ENCODE measurements at places on chromosomes 1 and 21. TPM values are rescaled to one million over a fixed set of nuclear protein-coding genes. Genes with fewer than 3 reads are reported as not detected.

CLDN19 gene
- total RNA-seq = not detected

F13B gene
- total RNA-seq = not detected

SLC35F3 gene
- 1.9 TPM for total RNA-seq

ATP5PO gene
- total RNA-seq = 151 TPM

PHACTR4 gene
- 11.2 TPM for total RNA-seq

ILDR2 gene
- 0.14 TPM for total RNA-seq

OR2T35 gene
- not detected for total RNA-seq

LCK gene
- not detected for total RNA-seq

SAMD11 gene
- total RNA-seq = 1.1 TPM

IL22RA1 gene
- under 0.01 TPM for total RNA-seq

SEMA6C gene
- 1.8 TPM for total RNA-seq

PCBP3 gene
- total RNA-seq = 0.86 TPM

OR6K3 gene
- not detected for total RNA-seq

SLC6A9 gene
- total RNA-seq = 70.0 TPM

BEST4 gene
- total RNA-seq = 0.22 TPM

APCS gene
- total RNA-seq = not detected

TMIGD3 gene
- total RNA-seq = 0.14 TPM

CELA3B gene
- not detected for total RNA-seq

CASQ2 gene
- total RNA-seq = not detected

RIPK4 gene
- total RNA-seq = not detected

REN gene
- 0.29 TPM for total RNA-seq

SYPL2 gene
- total RNA-seq = 0.44 TPM

NBL1 gene
- total RNA-seq = 38.3 TPM

PLA2G2A gene
- not detected for total RNA-seq

CIART gene
- 3.4 TPM for total RNA-seq

XCL2 gene
- total RNA-seq = not detected

GSTM1 gene
- not detected for total RNA-seq

CFAP74 gene
- not detected for total RNA-seq

ZC3H12A gene
- 50.8 TPM for total RNA-seq

OR10J1 gene
- not detected for total RNA-seq

OR2T27 gene
- not detected for total RNA-seq

LCE1D gene
- total RNA-seq = not detected

NIBAN1 gene
- total RNA-seq = 40.5 TPM

CELA2A gene
- 0.44 TPM for total RNA-seq

SYDE2 gene
- total RNA-seq = 13.9 TPM

MEGF6 gene
- 2.4 TPM for total RNA-seq

ASCL5 gene
- not detected for total RNA-seq

ASTN1 gene
- total RNA-seq = not detected

ACTA1 gene
- total RNA-seq = not detected

PLA2G2D gene
- not detected for total RNA-seq

AQP10 gene
- total RNA-seq = not detected

ZSWIM5 gene
- total RNA-seq = 0.22 TPM

CASZ1 gene
- total RNA-seq = 0.14 TPM

GPA33 gene
- total RNA-seq = not detected

RNU1-4 gene
- total RNA-seq = under 0.01 TPM

POU3F1 gene
- total RNA-seq = not detected

C1QA gene
- total RNA-seq = not detected

RAB3B gene
- total RNA-seq = 85.0 TPM

UBXN10 gene
- total RNA-seq = not detected
